ENCODE measurements at places on chromosomes 5 and 9.

DNA sequence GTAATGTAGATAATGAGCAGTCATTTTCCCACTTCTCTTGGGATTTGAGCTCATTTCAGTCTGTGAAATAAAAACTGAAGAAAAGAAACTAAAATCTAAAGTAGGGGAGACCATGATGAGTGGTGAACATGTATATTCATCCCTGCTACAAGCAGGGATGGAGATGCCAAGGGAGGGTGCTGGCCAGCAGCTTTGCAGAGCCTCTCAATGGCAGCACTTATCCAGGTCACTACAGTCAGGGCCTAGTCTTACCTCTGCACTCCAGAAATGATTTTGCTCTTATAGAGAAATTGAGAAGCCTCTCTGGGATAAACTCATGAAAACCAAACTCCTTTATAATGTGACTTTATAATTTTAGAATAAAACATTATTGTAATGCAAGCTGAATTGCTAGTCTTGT is 317.6 kb downstream of the FBXL17 start:
- no peak for DNase-seq

GRCh38 chr9:93166699-93167098 is 17.2 kb upstream of the WNK2 start:
- no peak for DNase-seq

- no peak for DNase-seq
Measured at GRCh38 chr5:171678646-171679045, 107.0 kb upstream of the SMIM23 start.

- DNase-seq = no peak
Measured at GRCh38 chr5:143314659-143315058, 88.8 kb downstream of the NR3C1 start.

- DNase-seq = peak; percentile 67
Measured at GRCh38 chr9:125464591-125465385, 203.2 kb downstream of the GAPVD1 start.

DNA sequence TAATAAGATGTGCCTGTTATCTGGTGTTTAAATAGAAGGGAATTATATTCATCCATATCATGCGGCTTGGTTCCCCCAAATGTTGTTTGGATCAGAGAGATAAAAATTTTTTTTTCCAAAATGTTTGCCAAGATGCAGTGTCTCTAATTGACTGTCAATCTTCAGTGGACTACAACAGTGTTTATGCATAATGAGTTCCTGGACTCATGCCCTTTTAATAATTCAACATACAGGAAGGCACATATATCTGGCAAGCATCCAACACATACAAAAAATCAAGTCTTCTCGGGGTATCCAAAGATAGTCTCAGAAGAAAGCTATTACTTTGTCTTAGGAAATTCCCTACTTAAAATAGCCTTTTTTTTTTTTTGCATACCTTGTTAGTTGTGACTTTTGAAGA is 1534.7 kb downstream of the EFNA5 start:
- no peak for DNase-seq

- no peak for DNase-seq
Measured at GRCh38 chr5:78638973-78639669, 9.5 kb downstream of the LHFPL2 start.

GRCh38 chr5:158929552-158930218 is 170.0 kb downstream of the EBF1 start:
- no peak for DNase-seq

GRCh38 chr5:80318212-80318611 is 1.6 kb upstream of the SPZ1 start:
- DNase-seq = peak; percentile 71

DNA sequence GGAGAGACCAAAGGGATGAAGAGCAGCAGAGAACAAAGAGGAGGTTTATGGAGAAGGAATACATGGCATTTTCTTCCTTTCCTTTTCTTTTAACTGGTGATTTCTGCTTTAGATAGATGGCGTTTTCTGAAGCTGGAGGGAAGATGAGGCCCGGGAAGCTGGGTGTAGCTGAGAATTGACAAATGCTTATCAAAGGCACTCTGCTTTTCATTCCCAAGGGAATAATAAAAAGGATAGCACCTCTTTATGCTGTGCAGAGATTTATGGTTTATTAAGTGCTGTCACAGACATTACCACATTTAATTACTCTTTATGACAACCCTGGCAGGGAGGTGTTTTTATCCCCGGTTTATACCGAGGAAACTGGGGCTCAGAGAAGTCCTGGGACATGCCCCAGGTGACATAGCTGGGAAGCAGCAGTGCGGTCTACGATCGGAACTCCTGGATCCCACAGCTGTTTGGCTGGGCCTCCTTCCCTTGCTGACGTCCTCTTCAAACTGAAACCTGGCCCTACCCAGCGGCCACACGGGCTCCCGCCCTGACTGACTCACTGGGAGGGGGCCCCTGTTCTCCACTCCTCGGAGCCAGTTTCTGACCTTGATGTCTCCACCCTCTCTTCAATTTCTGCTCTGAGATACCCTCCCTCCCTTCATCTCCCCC is 8.2 kb upstream of the EPB41L4B start:
- DNase-seq = peak; percentile 51
